Iris pigment epithelial cell (primary cell): ENCODE measurements at places on chromosomes 1 and 21.

GRCh38 chr1:51264451-51264850 is 28.4 kb downstream of the RNF11 start:
- DNase-seq: peak; percentile 91

DNA sequence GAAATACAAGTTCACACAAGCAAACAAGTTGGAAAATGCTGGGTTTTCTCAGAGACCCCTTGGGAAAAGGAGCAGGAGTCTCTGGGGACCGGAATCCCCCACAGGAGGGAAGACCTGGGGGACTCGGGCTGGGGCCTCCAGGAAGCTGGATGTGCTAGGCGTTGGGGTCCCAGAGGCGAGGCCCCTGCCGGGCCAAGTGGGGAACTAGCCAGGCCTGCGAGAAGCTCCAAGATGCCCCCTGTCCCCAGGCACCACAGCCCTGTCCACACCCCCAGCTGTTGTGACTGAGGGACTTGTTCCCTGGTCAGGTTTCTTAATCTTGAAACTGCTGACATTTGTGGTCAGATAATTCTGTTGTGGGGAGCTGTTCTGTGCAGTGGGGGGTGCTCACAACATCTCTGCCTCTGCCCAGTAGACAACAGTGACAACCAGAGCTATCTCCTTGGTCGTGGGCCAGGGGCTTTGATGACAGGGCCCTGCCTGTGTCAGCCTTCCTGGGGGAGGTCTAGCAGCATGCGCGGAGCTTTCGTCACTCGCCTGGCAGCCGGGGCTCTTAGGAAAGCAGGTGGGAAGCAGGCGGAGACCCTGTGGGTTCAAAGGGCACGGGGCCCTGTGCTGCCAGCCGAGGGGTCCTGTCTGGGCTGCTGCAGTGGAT is 126.4 kb upstream of the ARHGEF16 start:
- DNase-seq: no peak

- no peak for DNase-seq
Measured at GRCh38 chr1:115098979-115099692, 9.8 kb upstream of the TSPAN2 start.

GRCh38 chr1:171433451-171433850 is 51.9 kb upstream of the PRRC2C start:
- peak; percentile 95 for DNase-seq

DNA sequence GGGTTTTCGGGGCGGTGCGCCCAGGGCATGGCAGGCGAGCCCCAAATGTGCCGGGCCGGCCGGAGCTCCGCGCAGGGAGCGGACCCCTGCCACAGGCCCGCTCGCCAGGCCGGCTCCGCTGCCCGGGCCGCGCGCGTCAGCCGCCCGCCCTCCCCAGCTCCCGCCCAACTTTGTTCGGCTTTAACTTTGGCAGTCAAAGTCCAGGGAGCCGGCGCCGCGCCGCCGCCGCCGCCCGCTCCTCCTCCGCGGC is 488 bp downstream of the SLC35D1 start:
- peak; percentile 63 for DNase-seq

DNA sequence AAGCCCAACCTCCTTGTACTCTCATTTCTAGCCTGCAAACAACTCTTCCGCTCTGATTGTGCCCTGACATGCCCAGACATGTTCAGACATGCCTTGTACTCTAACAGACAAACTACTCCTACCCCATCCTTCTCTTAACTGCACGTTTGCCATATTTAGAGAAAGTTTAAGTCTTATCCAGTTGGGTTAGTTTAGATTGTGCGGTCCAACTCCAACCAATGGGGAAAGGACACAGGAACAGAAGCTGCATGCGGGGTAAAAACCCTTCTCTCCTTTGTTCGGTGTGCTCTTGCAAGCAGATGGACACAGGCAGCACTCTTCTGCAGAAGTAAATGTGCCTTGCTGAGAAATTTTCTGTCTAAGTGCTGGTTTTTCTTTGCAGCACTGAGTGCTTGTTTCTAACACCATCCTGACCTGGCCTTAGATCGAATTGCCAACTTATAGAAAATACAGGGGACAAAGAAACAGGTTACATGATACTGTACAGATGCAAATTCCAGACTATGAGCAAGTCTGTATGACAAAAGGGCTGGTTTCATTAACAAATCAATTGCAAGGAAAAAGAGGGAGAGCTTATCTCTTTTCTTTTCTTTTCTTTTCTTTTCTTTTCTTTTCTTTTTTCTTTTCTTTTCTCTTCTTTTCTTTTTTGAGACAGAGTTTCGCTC is 35.8 kb upstream of the IFNGR2 start:
- DNase-seq: no peak
